ENCODE measurements at places on chromosomes 2 and 18.

DNA sequence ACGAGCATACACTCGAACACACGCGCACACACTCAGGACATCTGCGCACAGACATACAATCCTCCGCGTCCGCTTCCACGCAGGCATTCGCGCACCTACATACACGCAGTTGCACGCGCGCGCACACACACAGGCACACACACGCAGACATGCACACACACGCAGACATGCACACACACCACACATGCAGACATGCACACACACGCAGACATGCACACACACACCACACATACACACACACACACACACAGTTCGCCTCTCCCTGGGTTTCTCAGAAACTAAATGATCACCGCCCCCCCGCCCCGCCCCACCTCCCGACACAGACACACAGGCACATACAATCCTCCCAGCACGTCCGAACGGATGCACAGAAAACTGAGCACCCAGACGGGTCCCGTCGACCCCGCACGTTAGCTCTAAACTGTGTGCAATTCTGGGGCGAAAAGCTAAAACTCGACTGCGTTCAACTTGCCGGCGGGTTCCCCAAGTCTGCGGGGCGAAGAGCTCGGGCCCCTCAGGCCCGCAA is 1.0 kb downstream of the EPHA4 start:
- DNase-seq: no peak

DNA sequence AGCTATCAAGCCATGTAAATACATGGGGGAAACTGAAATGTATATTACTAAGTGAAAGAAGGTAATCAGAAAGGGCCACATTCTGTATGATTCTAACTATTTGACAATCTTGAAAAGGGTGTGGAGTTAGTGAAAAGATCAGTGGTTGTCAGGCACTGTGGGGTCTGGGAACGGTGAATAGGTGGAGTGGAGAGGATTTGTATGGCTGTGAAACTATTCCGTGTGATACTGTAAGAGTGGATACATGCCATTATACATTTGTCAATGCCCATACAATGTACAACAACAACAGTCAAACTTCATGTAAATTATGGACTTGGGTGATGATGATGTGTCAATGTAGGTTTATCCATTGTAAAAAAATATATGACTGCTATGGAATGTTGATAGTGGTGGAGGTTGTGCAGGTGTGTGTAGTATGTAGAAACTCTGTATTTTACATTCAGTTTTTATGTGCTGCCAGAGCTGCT is 1116.2 kb downstream of the SUCLG1 start:
- DNase-seq: no peak

- DNase-seq: no peak
Measured at GRCh38 chr2:61885896-61886603, 2.4 kb downstream of the CCT4 start.

DNA sequence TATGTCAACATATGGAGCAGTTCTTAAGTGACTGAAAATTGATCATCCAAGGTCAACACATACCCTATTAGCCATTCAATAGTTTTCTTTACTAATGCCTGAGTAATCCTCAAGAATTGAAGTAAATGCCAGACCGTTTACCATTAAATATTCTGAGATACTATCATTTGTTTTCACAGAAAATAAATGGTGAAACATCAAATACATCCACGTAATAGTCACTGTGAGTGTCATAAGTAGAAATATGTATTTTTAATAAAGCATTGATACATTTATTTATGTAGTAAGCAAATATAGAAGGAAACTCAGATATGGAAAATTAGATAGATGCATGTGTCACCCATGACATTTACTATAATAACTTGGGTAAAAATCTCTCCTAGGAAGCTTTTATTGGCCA is 927.8 kb upstream of the NRXN1 start:
- DNase-seq: no peak

- no peak for DNase-seq
Measured at GRCh38 chr18:3016585-3017297, 3.8 kb upstream of the LPIN2 start.

DNA sequence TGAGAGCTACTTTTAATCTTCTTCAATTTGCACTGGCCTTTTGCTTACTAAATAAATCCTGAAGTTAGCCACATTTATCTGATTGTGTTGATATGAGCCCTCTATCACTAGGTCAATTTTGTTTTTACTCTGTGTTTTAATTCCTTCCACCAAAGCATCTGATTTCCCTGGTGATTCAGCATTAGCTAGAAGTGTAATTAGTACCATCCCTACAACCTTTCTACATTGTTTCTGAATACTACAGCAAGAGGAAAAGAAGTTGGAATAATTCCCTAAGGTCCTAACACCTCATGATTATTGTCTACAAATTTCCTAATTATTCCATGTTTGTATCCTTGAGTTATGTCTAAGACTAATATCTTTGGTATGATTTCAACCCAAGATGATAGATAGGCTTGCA is 1093.6 kb downstream of the SUCLG1 start:
- no peak for DNase-seq

All from kidney glomerular epithelial cell (primary cell).